ENCODE measurements at places on chromosomes 1 and 21.

GRCh38 chr1:14482784-14483450 is 115.6 kb upstream of the KAZN start:
- no peak for DNase-seq

DNA sequence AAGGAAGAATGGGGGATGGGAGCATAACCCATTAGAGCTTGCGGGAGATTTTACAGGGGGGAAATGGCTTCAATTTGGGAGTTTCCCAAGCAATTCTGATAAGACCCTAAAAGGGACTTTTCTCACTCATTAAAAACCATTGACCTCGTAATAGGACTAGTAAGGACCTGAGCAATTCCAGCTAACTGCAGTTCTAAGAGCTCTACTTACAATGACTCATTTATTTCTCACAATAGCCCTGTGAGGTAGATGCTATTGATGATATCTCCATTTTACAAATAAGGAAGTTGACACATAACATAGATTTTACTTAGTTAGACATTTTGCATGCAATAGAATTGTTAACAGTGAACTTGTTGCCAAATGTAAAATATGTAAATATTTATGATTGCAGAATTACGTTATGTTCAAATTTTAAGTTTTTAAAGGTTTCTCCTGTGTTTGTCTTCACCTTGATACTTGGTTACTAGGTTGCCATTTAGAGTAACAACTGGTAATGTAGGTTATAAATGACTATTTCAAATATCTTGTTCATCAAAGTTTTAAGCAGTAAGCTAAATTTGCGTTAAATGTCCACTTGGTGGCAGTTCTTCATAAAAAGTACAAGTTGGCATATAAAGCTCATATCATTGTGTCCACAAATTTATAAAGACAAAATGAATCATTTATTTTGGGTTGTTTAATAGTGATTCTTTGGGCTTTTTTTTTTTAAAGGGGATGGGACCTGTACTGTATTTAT is 182.0 kb downstream of the PLA2G4A start:
- no peak for DNase-seq

DNA sequence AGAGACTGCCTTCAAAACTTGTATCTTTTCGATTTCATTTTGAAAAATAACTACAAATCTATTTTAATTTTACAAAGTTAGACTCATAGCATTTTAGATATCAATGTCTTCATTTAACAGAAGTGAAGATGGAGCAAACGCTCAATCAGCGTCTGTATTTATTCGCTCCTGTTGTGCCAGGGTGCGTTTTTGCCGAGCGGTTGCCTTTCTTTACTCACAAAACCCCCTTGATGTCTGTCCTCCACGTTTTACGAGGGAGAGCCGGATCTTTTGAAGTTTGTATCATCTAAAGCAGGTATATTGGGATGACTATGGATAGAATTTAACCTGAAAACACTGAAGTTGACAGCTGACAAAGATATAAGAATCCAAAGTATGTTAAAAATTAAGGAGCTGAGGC is 44.6 kb downstream of the MRPL39 start:
- DNase-seq = no peak

DNA sequence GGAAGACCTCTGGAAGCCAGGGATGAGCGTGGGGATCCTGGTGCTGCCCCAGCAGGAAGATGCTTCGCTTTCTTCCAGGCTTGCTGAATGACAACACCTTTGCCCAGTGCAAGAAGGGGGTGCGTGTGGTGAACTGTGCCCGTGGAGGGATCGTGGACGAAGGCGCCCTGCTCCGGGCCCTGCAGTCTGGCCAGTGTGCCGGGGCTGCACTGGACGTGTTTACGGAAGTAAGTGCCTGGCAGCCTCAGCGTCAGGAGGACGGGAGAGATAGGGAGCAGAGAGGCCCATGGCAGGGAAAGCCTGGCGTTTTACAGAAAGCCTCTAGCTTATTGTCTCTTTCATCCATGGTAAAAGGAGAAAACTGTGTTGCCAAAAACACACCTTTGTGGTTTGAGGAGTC is 23.5 kb downstream of the PHGDH start:
- DNase-seq = no peak

- no peak for DNase-seq
Measured at GRCh38 chr1:53621144-53621543, 117.8 kb downstream of the GLIS1 start.

GRCh38 chr1:66890621-66891020 is 34.0 kb downstream of the DNAI4 start:
- no peak for DNase-seq

GRCh38 chr1:10759413-10760200 is 36.8 kb downstream of the CASZ1 start:
- peak; percentile 50 for DNase-seq

DNA sequence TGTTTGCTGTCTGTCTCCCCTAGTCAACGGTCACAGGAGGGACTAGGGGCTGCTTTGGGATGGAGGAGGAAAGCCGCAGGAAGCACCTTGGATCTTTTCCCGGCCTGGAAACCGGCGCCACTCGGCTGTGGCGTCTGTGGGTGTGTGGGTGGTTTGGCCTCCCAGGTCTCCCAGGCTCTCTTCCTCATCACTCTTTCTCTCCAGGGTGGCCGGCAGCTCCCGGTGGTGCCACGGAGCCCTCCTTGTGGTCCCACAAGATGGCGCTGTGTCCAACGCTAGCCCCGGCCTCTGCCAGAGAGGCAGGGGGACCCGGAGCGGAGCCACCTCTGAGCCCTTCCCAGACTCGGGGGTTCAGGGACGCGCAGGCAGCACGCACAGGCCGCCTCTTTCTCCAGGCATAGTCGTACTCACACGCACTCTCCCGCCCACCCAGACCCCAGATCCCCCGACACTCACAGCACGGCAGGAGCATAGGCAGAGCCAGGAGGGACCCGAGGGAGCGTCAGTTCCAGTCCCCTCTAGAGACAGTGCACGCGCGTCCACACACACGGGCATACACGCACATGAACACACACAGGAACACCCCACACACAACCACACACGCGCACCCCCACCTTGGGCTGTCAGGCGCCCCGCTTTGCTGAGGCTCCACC is 31.2 kb downstream of the CDCP2 start:
- DNase-seq = peak; percentile 70

- DNase-seq = no peak
Measured at GRCh38 chr1:118788463-118788862, 199.7 kb downstream of the TBX15 start.

DNA sequence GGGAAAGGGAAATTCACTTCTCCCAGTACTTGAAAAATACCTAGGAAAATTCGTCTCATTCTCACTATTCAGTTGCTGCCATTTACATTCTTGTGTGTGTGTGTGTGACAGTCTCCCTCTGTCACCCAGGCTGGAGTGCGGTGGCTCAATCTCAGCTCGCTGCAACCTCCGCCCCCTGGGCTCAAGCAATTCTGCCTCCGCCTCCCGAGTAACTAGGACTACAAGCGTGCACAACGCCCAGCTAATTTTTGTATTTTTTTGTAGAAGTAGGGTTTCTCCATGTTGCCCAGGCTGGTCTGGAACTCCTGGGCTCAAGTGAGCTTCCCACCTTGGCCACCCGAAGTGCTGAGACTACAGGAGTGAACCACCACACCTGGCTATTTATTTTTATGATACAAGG is 1.2 kb downstream of the SNAPIN start:
- DNase-seq = no peak

GRCh38 chr1:18556364-18556763 is 74.3 kb upstream of the PAX7 start:
- DNase-seq = peak; percentile 25

DNA sequence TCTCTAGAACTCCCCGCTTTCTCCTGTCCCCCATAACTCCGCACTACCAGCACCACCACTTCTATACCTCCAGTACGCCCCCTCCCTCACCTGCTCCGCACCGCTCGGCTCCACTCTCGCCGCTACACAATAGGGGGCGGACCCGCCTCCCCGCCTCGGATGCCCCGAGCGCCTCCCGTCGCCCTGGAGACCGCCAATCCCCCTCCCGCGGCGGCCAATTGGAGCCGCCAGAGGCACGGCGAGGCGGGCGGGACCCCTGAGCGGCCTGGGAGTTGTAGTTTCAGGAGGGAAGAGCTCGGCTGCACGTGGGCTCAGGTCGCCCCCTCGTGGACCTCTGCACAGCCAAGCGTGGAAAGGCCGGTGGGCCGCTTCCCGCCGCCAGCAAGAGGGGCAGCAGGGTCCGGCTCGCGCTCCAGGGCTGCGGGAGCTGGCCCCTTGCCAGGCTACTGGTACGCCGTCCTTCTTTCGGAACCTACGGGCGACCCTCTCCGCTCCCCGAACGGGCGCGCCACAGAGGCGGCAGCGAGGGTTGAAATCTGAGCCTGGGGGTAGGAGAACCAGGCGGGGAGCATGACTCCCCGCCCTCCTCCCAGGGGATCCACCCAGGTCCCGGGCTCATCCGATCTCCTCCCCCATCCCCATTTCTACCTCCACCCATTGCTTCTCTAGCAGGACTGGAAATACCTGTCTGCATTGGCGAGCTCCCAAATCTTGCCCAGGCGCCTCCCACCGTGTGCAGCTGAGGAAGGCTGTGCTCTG is at the start of gene IGSF9:
Gene IGSF9, minus strand, starts transcription at position 131 of the 759 bp plus-strand sequence. CDS start 2,159 bp downstream, outside the sequence.
- peak; percentile 80 for DNase-seq

Measured in SW480 (cell line).